Omental fat pad (tissue), 4 donors: ENCODE measurements at places on chromosomes 1 and 21.

DNA sequence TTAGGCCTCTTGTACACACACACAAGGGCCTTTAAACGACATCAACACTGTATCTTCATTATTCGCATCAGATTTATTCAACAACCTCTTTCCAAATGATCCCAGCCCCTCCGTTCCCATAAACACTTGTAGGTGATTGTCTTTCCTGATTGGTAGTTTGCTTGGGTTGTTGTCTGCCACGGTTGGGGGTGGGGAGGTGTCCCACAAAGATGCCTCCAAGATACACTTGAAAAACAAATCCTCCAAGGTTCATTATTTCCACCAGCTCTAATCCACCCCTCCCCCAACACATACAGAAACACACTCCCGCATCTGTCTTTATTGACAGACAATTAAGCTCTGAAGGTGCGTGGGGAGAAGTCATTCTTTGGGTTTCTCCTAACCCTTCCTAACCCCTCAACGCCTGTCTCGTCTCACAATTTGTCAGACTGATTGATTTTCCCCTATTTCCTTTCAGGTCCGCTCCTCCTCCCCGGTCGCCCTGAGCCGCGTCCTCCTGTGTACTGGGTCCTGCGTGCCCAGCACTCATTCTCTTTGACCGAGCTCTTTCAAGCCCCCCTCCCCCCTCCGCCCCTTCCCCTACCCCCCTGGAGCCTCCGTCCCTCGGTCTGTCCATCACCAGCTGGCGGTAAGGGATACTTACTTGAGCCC, 1.4 kb downstream of the WDR26 start:
- no peak for DNase-seq

DNA sequence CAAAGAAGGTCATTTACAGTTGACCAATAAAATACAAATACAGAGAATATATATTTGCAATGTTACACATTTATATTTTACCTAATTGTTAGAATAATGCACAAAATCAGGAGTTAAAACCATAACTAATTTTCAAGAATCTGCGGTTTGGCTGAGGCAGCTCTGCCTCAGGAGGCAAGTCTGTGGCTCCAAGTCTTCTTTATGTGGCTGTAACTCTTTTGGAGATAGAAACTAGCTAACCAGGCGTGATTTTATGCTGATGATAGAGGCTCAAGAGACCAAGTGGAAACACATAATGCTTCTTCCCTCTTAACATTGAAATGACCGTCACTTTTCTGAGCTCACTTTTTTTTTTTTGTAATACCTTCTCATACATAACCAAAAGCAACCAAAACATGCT, 744.7 kb upstream of the CXADR start:
- no peak for DNase-seq

DNA sequence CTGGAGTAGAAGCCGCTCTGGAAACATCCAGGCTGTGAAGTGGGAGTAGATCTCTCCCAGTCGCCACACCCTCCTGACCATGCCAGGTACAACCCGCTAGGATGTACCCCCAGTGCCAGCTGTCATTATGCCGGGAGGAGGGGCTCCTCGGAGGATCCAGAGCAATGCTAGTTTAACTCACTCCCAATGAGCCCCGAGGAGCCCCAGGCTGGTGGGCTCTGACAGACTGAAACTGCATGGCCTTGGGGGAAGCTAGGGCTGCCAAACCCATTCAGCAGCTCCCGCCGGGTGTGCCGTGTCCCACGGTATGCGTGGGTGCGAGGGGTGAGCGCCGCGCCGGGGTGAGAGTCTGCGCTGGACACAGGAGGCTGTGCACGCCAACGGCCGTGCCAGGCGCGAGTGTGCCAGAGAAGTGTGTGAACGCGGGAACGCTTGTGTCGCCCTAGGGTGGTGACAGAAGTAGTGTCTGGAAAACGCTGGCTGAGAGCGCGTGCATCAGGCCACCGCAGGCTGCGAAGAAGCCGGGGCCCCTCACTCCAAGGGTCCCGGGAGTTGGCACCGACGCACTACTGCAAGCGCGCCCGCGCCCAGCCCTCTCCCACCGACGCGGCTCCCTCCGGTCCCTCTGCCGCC, 177.1 kb upstream of the EDN2 start:
- DNase-seq: no peak

GRCh38 chr1:113783254-113784103, 24.2 kb upstream of the PHTF1 start:
- DNase-seq: no peak

- DNase-seq: no peak
Observed at GRCh38 chr1:229116114-229116513, 154.8 kb upstream of the RAB4A start.

GRCh38 chr1:236269439-236269838, 12.3 kb downstream of the ERO1B start:
- no peak for DNase-seq

GRCh38 chr1:20785907-20786252, 1.2 kb downstream of the HP1BP3 start:
- no peak for DNase-seq

DNA sequence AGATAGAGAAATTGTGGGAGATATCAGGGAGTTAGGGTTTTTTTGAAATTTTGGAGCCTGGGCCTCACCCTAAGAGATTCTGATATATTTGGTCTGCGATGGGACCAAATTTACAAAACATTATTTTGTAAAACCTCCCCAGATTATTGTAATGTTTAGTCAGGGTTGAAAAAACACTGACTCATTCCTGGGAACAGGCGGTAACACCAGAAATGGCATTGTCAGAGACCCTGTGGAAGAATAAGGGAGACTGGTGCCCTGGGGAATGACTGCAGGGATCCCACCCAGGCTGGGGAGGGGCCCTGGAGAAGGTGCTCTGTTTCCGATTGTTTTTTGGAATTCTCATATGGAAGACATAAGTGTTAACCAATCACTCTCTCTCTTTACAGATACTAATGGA, 13.1 kb upstream of the STRIP1 start:
- DNase-seq: no peak

GRCh38 chr1:153040950-153041631, at the start of gene SPRR2D:
TSS of gene SPRR2D (minus strand) at chr1:153041120. CDS start at chr1:153040346, 774 bp downstream.
- DNase-seq: no peak

DNA sequence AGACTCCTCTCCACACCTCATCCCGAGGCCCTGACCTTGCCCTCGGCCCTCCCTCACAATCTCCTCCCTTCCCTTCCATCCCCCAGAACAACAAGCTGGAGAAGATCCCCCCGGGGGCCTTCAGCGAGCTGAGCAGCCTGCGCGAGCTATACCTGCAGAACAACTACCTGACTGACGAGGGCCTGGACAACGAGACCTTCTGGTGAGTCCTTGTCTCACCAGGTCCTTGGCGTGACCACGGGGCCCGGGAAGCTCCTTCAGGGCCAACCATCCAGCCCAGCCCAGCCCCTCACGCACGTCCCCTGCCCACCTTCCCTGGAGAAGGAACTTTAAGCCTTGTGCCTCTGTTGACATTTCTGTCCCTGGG, 15.6 kb downstream of the PODN start:
- no peak for DNase-seq

DNA sequence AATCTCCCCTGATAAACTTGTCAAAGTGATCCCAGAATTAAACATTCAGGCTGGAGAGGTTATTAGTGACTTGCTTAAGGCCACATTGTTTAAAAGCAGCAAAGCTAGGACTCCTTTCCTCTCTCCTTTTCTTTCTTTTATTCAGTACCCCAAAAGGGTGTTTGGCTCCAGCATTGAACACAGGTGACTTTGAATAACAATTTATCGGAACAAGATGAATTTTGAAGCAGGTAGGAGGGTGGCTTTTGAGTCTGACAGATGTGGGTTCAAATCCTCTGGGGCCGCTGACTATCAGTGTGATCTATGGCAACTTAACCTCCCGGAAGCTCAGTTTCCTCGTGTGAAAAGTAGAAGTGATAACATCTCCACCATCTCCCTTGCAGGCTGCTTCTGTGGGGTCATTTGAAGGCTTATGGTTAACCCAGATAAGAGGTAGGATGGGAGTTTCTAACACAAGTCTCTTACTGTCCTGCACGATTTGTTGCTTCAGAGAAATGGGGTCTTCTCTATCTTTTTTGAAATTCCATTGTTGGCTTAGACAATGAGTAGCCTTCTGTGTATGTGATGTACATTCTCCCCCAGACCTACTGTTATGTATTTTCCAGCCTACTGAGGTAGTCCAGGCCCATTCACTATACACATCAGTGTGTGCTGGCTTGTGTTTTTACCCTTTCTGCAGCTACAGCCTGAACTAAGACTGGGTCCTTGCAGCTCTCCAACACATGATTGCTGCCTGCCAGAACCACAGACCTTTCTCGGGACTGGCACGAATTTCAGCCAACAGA, 29.0 kb downstream of the JUN start:
- no peak for DNase-seq

- no peak for DNase-seq
Observed at GRCh38 chr1:30675761-30676160, 47.6 kb downstream of the MATN1 start.

DNA sequence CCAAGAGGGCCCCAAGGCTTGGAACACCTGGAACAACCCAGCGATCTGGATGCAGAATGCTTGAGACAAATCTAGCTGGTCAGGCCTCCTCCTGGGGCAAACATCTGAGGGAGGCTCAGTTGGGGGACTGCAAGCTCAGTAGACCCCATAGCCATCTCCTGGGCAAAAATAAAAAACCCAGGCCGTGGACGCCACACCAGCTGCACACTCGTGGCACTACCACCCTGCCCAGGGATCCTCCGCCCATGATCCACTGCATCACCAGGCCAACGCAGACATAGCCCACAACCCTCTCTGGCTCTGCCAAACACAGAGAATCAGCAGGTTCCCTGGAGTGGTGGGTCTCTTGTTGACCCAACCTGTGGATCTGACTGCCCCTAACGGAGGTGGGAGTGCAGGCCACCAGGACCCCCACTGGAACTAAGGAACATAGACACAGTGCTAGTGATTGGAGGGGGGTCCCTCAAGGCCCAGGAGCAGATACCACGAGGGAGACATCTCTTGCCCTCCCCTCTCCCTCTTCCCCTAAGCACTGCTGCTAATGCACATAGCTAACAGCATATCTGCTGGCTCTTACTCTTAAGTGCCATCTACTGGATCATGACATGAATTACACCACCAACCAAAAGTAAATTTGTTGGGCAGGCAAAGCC, 147.2 kb downstream of the CHD1L start:
- DNase-seq: no peak

DNA sequence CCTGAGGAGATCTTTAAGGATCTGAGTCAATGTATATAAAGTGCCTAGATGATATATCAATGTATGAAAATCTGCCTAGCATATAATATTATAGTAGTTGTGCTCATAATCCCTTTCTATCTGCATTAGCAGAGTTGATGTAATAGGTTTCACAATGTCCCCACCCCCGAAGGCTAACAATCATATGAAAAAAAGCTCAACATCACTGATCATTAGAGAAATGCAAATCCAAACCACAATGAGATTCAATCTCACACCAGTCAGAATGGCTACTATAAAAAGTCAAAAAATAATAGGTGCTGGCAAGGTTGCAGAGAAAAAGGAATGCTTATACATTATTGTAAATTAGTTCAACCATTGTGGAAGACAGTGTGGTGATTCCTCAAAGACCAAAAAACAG, 147.8 kb upstream of the DPT start:
- DNase-seq: no peak

DNA sequence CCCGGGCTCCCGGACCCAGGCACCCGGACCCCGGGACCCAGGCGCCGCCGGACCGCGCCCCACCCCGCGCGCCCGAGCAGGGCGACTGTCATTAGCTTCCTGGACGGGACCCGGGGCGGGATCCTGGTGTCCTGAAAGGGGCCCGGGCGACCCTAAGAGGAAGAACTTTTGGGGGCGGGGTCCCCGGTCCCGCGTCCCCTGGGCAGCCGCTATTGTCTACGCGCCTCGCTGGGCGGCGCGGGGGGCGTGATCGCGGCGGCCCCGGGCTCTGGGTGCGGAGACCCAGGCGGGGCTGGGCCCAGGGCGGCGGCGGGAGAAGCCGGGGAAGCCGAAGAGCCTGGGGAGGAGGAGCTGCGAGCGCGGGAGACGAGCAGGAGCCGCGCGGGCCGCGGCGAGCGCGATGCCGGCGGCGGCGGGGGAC, 465 bp downstream of the HUNK start:
- DNase-seq: no peak

GRCh38 chr1:55445416-55445815, 230.3 kb upstream of the USP24 start:
- no peak for DNase-seq

DNA sequence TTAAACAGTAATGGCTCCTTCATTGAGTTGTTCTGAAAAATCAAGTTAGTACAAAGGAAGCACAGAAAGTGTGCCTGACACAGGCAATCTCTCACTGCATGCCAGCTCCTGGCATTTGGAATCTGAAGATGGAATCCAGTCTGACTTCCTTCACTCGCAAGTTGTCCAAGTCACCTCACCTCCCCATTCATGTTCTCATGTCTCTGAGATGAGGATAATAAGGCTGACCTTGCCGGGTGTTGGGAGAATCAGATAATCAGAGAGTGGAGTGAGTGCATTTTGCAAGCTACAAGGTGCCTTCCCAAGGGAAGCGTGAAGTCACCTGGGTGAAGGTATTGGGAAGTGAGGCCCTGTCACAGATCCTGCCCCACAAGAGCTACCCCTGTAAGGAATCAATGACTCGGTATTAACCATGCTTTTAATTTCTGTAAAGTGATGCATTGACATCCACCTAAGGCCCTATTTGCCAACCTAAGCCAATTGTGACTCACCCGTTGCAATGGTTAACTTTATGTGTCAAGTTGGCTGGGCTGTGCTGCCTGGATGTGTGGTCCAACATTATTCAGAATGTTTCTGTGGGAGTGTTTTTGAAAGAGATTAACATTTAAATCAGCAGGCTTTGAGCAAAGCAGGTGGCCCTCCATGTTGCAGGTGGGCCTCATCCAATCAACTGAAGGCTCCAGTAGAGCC, 62.5 kb upstream of the TARBP1 start:
- no peak for DNase-seq

- no peak for DNase-seq
Observed at GRCh38 chr1:163820766-163821165, 499.0 kb downstream of the NUF2 start.

DNA sequence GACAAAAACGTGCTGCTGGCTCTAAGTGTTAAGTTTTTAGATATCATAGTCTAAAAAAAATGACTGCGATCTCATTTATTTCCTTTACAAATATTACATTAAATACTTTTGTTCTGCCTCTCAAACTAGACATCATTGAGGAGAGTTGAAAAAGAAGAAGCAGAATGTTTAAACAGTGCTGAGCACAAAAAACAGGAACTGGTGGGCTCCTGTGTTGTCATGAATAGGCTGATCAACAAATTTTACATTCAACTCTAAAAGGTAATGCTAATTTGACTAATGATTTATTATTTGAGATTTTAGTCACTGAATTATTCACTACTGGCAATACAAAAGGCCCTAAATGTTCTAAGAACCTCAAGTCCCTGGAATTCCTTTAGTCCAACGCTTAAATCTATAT, 66.1 kb downstream of the GPATCH2 start:
- no peak for DNase-seq

DNA sequence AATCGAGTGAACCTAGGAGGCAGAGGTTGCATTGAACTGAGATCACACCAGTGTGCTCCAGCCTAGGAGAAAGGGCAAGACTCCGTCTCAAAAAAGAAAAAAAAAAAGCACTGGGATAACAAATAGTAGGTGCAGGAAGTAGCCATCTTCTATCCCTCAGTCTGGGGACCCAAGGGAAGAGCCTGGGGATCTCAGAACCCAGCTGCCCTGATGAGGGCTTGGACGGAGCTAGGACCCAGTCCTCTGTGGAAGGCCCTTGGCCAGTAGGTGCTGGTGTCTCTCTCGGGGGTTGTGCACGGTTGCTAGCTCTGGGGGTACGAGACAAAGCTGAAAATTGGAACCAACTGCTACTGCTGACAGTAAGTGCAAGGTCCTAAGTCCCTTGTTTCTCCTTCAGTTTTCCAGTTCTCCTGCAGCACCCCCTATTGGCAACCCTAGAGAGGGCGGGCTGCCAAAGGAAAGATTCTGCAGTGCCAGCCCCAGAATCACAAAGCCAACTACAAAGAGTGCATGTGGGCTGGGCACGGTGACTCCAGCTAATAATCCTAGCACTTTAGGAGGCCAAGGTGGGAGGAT, 57.6 kb upstream of the KIF1B start:
- no peak for DNase-seq
